ENCODE measurements at places on chromosomes 12 and 14.

DNA sequence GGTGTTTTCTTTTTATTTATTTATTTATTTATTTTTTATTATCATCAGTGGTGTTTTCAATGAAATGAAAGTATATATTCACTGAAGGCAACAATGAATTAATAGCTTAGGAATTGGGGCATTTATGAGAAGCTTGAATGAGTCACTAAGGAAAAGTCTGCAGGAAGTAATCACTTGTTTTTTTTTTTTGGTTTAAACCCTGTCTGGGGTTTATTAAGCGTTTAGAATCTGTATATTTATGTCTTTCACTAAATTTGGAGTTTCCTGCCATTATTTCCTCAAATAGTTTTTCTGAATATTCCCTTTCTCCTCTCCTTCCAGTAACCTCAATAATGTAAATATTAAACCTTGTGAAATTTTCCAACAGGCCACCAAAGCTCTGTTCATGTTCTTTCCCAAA, 85.5 kb downstream of the TESC start:
- DNase-seq = no peak

DNA sequence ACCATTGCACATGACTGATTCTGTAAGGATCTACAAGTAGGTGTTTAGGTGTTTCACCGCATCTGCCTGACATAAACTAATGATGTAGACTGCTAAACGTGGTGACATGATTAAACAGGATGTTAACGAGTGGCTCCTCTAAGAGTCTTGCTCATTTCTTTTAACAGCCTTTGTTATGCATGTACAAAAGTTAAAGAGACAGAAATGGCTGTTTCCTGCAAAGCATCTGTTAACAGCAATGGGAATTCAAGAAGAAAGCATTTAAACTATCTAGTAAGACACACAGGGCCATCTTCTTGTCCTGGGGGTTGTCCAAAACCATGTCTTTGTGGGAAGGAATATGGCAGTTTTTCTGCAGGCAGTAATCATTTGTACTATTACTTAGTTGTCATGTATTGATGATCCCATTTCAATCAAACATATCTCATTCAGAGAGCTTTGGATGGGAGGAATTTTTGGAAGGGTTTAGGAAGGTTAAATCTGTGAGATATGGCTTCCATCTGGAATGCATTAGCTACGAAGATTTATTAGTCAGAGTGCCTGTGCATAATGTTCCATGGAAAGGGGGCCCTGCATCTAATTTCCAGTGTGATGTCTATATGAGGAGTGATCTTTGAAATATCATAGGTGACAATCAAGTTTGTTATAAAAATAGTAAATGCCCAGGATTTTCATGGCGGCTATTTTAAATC, 495.1 kb downstream of the EGLN3 start:
- DNase-seq = no peak

DNA sequence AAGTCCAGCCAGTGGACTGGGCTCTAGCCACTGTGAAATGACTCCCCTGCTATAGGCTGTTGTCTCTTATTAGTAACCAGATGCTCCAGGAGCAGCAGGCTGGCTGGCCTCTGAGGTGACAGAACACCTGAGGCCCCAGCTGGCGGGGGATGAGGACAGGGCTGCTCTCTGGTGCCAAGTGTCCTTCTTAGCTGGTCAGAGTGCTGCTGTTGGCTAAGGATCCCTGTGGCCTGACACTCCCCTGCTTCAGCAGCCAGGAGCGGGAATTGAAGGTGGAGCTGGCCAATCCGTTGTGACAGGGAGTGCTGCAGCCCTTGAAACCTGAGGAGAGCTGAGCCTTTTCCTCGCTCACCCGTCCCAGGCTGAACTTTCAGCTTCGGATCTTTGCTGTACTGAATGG, 30.7 kb downstream of the TMEM229B start:
- DNase-seq = no peak

- DNase-seq = no peak
Observed at GRCh38 chr12:64568298-64568697, 42.0 kb upstream of the RASSF3 start.

GRCh38 chr12:6340745-6341416, 995 bp downstream of the TNFRSF1A start:
- no peak for DNase-seq

- DNase-seq = no peak
Observed at GRCh38 chr12:57737467-57738460, 778 bp downstream of the AGAP2 start.

DNA sequence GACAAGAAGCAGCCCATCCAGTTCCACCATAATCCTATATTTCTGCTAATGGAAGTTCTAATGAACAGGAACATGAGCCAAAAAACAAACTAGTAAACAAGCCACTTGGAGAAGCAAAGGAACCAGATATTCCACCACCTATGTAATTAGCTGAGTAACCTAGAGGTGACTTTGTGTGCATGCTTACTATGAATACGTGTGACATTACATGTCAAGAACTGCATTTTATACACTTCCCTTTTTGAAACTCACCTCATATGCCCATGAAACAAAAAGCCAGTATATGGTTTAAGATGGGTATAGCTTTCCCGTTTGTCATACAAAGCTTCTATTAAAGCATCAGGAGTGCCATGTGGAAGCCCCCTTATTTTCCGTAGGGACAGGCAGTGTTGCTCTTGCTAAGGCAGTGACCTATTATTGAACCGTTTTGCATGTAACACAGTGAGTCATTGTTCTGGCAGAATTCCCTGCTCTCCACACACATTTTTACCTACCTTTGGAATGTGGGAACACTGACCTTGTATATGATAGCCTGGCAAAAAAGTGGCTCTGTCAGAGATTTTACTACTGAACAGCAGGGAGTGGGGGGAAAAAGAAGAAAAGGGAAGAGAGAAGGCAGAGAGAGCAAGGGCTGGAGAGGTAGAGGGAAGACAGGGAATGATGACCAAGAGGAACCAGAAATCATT, 34.8 kb upstream of the FRMD6 start:
- peak; percentile 78 for DNase-seq

GRCh38 chr14:55605793-55606192, 25.8 kb downstream of the KTN1 start:
- DNase-seq = no peak
